Activated CD8-positive, alpha-beta memory T cell treated with anti-CD3 and anti-CD28 coated beads for 48 hours (primary cell): ENCODE measurements at places on chromosomes 6 and 20.

- no peak for DNase-seq
These were observed 666.6 kb upstream of the CITED2 start for GRCh38 chr6:140041056-140041455.

DNA sequence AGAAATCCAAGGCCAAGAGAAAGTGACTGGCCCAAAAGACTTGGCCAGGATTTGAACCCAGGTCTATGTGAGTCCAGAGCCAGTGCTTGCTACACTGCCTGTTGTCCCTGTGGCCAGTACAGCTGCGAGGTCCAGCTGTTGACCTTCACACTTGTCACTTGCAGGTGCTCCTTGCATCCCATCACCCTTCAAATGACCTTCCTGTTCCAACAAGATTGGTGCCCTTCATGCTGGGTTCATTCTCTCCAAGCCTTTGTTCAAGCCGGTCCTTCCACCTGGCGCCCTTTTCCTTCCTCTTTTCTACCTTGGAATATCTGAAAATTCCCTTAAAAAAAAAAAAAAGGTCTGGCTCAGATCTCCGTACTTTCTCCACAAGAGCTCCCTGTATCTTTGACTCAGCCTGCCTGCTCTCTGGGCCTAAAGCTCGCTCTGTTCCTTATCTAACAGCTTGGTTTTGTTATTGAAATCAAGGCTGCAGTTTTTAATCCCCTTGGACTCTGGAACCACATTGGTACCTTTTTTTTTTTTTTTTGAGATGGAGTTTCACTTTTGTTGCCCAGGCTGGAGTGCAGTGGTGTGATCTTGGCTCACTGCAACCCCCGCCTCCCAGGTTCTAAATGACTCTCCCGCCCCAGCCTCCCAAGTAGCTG lies 22.2 kb upstream of the MRPS18A start:
- no peak for DNase-seq

- no peak for DNase-seq
These were observed 1014.6 kb downstream of the GRIK2 start for GRCh38 chr6:102407886-102408741.

DNA sequence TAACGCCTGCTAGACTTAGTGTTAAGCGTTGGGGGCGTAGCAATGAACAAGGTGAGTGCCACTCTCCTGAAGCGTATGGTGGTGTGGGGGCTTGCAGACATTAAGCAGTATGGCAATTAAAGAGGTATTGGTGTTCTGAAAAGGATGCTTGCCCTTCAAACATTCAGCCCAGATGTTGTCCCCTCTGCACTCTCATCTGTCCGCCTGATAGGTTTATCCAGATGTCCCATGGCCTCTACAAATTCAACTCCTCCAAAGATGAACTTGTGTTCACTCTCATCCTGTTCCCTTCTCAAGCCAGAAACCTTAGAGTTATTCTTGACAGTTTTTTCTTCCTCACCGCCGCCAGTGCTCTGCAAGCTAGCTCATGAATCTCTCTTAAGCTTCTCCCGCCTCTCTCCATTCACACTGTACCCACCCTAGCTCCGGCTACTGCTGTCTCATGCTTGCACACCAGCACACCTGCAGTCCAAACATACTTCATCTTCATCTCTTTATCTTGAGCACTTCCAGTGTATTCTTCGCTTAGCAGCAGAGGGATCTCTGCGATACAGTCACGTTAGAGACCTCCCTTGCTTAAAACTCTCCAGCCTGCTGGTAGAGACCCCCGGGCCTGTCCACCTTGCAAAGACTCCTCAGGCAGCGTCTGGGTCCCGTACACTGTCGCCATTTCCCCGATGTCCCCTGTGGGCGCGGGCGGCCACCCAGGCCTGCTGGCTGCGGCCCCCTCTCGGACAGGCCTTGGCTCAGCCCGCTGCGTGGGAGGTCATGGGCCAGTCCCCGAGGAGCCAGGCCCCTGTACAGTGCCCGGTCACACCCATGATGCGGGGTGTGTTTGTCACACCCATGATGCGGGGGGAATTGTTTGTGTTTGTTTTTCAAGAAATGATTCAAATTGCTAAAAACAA lies 962 bp downstream of the DDX27 start:
- DNase-seq: no peak

- peak; percentile 61 for DNase-seq
These were observed 235.2 kb upstream of the TAB2 start for GRCh38 chr6:149082320-149082719.

DNA sequence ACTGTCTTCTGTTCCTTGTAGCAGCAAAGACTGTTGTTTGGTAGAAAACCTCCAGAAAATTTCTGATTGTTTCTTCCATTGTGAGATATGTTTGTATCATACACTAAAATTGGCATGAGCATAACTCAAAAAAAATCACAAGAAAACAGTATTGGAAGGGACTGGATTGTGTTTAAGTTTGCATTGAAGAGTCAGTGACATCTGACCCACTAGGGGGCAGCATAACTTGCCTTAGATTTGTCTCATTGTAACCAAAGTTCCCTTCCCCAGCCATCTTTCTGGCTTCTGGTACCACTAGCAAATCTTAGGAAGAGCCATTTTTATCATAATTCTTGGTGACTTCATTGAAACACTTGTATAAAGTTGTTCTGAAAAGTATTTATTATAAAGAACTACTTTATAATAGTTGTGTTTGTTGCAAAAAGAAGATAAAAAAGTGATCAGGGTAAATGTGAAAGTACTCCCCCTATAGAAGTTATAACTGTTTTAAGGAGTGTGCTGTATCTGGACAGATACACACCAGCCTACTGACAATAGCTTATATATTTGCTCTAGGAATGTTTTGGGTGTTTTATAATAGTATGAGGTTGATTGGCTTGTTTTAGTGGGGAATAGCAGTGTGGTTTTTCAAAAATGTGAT lies 7.7 kb downstream of the CSTF1 start:
- no peak for DNase-seq

- DNase-seq: no peak
These were observed 564.0 kb upstream of the AGPAT4 start for GRCh38 chr6:161837854-161838253.

GRCh38 chr6:3794092-3794491 lies 42.6 kb upstream of the PXDC1 start:
- no peak for DNase-seq

GRCh38 chr6:150541576-150541975 lies 58.1 kb upstream of the PLEKHG1 start:
- no peak for DNase-seq

DNA sequence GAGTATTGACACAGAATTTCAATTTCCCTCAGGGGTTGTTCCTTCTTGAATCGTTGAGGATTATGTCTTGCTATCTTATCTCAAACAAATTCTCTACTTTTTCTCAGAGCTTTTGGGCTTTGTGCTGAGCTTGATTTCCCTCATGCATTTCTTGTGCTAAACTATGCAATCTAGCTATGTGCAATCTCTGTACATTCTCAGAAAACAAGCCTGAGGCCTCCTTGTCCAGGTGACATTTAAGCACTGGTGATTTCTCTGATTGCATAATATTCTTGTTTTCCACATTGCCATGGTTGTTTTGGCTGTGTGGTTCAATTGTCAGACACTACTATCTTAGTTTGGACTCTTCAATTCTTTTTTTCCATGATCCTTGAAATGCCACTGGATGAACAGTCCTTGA lies 81.2 kb upstream of the MAN1A1 start:
- DNase-seq: no peak

DNA sequence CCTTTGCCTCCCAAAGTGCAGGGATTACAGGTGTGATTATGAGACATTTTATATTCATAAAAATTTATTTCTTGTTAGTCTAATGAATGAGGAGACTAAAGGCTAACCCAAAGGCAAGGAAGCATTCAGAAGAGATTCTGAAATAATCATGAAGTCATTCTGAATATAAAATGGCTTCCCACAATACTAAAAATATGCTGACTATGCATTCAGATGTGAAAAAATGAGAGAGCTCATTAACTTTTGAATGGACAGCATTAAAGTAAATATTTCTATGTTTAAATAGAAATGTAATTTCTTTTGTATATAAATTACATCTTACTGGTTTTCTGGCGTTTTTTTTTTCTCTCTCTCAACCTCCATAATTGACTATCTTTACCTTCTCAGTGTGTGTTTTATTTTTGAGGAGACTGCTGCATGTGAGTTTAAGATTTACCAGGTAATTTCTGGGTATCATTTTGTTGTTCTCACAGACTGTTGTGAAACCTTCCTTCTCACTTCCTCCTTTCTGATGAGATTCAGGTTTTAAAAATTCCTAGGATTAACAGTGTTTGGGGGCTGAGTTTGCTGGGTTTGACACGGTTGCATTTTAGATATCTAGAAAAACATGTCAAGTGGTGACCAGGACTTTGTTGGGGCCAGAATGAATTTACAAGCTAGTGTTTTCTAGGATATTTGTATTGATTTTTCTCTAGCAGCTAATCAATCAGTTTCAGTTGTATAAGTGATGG lies 316.6 kb downstream of the CDKAL1 start:
- no peak for DNase-seq

DNA sequence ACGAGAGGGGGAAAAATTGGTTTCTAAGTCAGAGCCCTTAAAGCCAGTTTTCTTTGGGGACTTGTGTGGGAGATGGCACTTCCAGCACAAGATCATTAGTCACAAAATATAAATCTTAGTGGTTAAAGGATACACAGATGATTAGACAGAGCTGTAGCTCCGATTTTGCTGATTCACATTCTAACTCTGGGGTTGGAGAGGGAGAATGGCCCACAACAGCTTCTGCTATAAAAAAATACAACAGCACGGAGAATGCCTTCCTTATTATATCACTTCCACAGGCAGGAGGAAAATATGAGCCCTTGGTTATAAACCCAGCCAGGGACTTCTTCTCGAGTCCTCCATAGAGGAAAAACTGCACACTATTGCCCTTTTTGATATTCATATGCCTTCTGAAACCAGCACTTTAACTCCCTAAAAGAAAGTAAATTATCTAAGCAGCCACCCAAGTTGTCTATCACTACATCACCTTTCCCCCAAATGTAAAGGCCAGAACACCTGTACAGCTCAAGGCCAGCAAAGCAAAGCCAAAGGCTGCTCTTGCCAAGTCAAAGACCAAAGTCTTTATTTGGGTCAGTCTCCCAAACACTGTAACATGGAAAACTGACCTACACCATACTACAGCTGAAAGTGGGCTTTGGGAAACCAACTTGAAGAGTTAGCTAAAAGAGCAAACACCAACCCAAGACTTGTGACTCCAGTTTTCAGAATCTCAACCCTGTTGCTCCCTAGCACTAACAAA lies 10.4 kb downstream of the MRPL14 start:
- DNase-seq: no peak

GRCh38 chr20:44650771-44651433 lies 597 bp downstream of the ADA start:
- no peak for DNase-seq

- DNase-seq: no peak
These were observed 315.4 kb upstream of the SASH1 start for GRCh38 chr6:148027201-148027600.

GRCh38 chr20:40486297-40486696 lies 202.7 kb downstream of the MAFB start:
- no peak for DNase-seq

- DNase-seq: no peak
These were observed 137.1 kb downstream of the ELOVL4 start for GRCh38 chr6:79810185-79810705.

GRCh38 chr20:44087857-44088120 lies 99.2 kb downstream of the JPH2 start:
- no peak for DNase-seq

GRCh38 chr20:62772990-62773844 lies 23.1 kb upstream of the MRGBP start:
- DNase-seq: no peak

- DNase-seq: no peak
These were observed 22.5 kb downstream of the HLA-G start for GRCh38 chr6:29850011-29850553.

- DNase-seq: no peak
These were observed 26.2 kb downstream of the E2F3 start for GRCh38 chr6:20427856-20428255.

DNA sequence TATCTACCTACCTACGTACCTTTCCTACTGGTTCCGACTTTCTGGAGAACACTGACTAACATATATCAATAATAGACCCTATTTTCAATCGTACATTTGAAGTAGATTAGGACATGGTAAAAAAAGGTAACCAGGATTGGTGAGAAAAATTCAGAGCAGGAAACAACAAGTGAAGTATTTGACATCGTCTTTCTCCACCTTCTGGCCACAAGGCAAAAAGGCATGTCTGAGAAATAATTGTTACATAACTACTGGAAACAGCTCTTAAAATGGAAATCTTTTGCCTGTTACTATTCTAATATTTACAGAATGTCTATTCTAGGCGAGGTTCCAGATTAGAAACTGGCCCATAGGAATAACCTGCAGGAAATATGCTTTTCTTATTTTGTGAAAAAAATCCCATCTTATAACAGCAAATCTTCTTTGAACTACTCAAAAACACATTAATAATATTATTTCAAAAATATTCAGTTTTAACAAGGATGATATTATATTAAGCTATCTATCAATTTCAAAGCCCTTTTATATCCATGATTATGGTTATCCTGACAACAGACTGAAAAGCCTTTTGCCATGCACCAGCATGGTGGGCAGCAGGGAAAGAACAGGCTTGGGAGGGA lies 80.8 kb downstream of the RCAN2 start:
- no peak for DNase-seq

DNA sequence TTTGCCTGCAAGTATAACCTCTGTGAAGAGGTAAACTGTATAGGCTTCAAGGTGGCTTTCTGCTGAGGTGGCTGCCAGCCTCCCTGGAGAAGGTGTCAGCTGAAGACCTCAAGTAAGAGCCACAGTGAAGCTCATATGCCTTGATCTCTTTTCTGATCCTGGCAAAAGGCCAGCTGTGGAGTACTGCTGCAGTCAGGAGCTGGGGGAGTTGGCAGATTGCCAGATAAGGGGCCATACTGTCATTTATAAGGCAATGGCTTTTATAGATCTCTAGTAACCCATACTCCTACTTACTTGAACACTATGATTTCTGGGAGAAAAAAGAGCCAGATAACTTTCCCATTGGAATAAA lies 8.8 kb upstream of the CEP85L start:
- DNase-seq: peak; percentile 18

GRCh38 chr6:158627940-158628211 lies 16.7 kb downstream of the DYNLT1 start:
- DNase-seq: no peak

- no peak for DNase-seq
These were observed 59.5 kb downstream of the TRIM38 start for GRCh38 chr6:26022132-26022472.

DNA sequence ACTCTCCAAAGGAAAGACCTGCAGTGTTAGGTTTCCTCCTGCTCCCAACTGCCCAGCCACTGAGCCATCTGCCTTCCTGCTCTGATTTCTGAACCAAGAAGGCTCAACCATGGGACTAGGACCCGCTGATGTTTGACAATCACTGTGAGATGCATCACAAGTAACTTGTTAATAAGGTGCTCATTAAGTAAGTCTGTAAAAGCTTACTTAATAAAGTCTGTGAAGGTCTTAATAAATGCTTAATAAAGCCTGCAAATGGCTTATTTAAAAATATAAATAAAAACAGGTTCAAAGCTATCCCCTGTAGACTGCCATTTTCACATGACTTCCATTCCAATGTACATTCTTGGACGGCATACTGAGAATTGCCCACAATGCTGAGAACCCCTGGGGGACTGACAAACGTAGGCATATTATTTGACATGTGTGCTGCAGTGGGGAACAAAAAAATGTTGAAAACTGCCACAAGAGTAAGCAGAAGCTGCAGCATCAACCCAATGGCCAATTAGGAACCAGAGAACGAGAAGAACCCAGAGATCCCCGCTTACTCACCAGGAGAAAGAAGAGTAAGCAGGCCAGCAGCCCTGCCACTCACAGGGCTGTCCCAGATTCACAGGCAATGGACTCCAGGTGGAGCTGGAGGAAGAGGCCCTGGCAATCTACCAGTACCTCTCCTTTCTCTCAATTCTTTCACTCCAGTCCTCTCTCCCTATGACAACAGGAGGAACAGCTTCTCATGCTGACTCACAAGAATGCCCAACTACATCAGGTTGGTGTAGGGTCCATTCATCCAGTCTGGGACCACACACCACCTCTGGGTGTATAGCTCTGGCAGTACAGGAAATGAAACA lies 19.5 kb downstream of the KIF13A start:
- no peak for DNase-seq
